ENCODE measurements at places on chromosomes 2 and 18.

GRCh38 chr2:15691586-15692310, 100.1 kb downstream of the DDX1 start:
- DNase-seq: no peak

GRCh38 chr2:233654501-233654900, 17.2 kb upstream of the UGT1A9 start:
- no peak for DNase-seq

DNA sequence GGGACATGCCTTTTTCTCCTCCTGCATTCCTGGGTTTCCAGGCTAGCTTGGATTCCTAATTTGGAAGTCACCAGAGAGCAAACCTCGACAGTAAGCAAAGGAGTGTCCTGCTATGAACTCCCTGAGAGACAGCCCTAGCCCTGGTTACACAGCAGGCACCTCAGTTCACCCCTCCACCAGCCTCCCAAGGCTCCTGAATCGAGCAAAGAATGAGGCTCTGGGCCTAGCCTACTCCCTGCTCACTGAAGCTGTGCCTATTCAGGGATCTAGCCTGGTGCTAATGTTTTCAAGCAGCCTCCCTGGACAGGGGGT, 66.7 kb upstream of the RMDN2 start:
- DNase-seq: peak; percentile 10

GRCh38 chr18:31371989-31372388, 4.6 kb upstream of the DSG4 start:
- DNase-seq: no peak

DNA sequence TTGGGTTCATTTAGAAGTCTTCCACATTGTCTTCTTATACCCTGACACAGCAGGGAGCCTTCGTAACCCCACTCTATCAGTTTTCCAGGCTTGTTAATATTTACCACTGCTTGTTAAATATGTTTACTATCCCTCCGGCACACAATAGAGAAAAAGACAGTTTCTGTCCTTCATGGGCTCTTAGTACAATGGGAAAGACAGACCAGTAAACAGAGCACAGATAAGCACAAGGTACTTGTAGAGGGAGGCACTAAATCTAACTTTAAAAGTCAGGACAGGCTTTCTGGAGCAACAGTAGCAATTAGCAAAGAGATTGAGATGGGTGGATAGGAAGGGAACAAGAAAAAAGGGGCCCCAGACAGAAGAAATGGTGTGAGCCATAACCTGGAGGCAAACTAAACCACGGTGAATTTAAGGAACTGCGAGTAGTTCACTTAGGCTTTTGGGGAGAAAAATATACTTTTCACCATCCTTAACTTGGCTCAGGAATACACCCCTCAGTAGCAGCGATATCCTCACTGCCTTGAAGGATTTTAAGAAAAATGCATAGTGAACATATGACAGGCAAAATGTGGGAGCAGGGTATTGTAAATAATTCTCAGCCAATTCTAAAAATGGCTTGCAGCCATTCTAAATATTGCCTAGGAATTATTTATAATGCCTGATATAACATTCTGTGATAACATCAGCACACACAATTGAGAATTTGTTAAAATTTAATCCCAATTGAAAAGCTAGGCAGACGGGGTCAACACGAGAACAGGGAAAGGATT, 383.7 kb downstream of the CDH2 start:
- DNase-seq: no peak

DNA sequence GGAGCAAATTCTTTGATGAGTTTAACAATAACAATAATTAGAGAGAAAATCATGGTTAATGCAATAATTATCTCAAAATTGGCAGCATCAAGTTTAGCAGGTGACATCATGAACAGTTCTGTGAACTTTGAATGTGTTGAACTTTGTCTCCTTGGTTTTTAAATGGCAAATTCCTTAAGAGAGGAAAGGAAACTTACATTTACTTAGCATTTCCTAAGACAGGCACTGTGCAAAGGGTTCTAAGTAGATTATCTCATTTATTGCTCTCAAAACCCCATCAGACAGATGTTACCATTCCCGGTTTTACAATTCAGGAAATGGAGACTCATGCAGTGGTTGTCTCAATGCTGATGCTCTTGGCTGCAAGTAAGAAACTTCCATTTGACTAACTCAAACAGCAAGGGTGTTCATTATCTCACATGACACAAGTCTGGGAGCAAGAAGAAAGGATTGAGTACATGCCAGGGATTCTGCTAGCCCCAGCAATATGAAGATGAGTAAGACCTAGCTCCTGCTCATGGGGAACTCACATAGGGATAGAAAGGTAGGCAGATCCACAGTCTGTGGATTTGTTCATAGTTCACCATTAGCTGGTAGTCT, 81.3 kb upstream of the ITGA6 start:
- DNase-seq: no peak

DNA sequence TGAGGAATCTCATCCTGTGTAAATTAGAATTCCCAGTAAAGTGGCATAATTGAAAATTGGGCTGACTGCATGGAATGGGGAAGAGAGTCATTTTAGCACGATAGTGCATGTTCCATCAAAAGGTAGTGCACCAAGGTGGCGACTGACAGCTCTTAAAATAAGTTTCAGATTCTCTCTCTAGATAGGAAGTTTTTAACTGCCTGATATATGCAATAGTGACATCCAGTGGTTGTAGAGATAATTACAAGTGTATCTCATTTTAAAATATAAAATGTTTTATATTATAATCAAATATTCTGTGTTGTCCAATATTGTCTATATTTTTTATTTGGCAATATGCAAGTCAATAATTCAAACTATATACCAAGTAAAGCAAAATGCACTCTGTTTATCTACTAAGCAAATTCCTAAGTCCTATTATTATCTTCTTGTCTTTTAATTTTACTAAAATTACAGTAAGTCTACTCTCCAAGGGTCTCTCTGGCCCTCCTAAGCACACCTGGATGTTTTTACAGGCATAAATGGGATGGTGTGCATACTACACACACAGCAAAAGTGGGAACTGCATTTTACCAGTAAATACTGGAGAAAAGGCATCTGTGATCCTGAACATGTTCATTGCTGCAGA, 397.7 kb upstream of the HNRNPA3 start:
- DNase-seq: no peak

DNA sequence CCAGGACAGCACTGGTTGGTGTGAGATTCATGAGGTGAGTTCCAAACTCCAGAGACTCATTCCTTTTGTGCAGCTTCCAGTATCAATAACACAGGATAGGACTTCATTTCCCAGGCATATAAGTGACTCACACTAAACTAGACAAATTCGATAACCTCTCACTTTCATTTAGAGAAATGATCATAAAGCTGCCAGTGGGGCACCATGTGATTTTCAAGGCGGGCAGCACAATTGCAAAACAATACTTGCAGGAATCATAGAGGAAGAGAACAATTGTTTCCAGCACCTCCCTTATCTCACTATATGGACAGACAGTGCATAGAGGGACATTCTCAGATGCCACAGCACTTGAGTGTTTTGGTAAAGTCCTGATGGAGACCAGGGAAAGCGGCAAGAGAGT, 31.3 kb upstream of the DNAH7 start:
- no peak for DNase-seq

DNA sequence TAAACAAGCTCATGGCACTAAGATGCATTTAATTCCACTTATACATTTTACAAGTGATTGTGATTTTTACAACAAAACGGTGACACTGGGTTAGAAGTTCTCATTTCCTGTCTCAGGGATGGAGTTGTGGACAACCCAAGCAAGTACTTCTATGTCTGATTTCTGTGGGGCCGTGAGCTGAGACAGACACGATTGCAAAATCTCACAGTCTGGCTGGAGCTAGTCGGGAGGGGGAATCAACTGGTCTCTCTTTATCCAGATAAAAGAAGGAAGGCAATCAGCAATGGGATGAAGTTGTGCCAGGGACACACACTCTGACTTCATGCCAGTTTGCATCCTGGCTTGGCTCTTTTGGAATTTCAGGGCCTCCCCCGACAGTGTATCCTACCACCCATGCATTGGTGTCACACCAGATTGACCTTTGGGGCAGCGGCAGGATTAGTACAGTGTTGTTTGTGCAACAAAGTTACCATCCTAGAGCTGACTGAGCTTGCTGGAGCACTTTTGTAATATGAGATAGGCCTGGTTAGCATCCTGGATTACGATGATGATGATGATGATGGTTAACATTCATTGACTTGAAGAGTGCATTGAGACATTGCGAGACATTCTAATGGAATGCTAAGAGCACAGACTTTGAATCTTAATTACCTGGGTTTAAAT, 98.8 kb downstream of the CTAGE1 start:
- no peak for DNase-seq

GRCh38 chr2:33765122-33765521, 166.0 kb upstream of the FAM98A start:
- DNase-seq: no peak

DNA sequence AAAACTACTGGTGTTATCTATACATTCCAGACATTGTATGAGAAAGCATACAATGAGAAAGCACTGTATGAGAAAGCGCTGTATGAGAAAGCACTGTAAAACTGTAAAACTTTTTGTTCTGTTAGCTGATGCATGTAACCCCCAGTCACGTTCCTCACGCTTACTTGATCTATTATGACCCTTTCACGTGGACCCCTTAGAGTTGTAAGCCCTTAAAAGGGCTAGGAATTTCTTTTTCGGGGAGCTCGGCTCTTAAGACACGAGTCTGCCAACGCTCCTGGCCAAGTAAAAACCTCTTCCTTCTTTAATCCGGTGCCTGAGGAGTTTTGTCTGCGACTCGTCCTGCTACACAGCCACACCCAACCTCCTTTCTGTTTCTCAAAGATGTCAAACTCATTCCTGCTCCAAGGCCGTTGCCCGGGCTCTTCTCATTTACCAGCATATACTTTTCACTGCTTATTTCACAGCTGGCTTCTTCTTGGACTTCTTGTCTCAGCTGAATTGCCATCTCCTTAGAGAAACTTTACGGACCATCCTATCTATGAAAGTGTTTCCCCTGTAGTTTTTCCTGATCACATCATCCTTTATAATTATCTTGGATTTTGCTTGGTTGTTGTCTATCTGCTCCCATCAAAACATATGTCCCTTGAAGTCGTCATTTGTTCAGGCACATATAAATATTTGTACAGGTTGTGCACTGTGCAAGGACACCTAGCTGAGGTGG, 29.8 kb upstream of the YES1 start:
- DNase-seq: no peak

GRCh38 chr2:100257939-100258338, 64.4 kb downstream of the LONRF2 start:
- no peak for DNase-seq

- no peak for DNase-seq
These were observed 983.2 kb upstream of the CDH2 start for GRCh38 chr18:29160170-29160569.

GRCh38 chr2:49251766-49252165, 97.5 kb upstream of the FSHR start:
- DNase-seq: no peak

DNA sequence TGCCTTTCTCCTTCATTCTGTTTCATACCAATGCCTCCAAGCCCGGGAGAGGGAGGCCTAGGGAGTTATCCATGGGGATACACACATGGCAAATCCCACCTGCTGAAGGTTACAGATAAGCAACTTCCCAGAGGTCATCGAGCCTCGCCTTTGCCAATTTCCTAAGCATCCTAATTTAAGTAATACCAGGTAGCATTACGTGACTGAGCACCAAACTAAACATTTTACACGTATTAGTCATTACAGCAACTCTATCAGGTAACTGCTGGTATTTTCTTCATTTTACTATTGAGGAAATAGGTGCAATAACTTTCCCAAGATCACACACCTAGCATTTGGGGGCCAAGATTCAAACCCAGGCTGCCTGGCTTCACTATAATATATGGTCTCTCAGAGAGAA, 30.1 kb upstream of the BZW1 start:
- DNase-seq: no peak

GRCh38 chr2:197184959-197185586, 125.5 kb downstream of the ANKRD44 start:
- DNase-seq: no peak

DNA sequence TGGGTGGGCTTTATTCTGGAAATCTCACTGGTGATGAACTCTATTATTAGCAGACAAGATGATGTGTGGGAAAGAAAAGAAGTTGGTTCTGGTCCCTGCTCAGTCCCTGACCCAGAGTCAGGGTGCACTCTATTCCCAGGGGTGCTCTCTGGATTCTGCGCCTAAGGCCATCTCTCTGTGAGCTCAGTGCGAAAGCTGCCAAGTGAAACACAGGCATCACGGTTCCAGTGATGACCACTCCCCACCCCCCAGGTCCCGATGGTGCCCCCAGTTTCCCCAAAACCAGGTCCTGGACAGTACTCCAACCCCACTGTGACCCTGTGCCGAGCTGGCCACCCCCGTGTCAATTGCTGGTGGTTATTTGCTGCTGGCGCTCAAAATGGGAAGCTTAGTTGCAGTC, 30.1 kb downstream of the RHOB start:
- DNase-seq: no peak

GRCh38 chr2:95344656-95345055, 47.5 kb downstream of the KCNIP3 start:
- no peak for DNase-seq

- no peak for DNase-seq
These were observed 167.8 kb upstream of the HAAO start for GRCh38 chr2:42960002-42960841.

- DNase-seq: no peak
These were observed 1.7 kb upstream of the FN1 start for GRCh38 chr2:215437614-215438013.

DNA sequence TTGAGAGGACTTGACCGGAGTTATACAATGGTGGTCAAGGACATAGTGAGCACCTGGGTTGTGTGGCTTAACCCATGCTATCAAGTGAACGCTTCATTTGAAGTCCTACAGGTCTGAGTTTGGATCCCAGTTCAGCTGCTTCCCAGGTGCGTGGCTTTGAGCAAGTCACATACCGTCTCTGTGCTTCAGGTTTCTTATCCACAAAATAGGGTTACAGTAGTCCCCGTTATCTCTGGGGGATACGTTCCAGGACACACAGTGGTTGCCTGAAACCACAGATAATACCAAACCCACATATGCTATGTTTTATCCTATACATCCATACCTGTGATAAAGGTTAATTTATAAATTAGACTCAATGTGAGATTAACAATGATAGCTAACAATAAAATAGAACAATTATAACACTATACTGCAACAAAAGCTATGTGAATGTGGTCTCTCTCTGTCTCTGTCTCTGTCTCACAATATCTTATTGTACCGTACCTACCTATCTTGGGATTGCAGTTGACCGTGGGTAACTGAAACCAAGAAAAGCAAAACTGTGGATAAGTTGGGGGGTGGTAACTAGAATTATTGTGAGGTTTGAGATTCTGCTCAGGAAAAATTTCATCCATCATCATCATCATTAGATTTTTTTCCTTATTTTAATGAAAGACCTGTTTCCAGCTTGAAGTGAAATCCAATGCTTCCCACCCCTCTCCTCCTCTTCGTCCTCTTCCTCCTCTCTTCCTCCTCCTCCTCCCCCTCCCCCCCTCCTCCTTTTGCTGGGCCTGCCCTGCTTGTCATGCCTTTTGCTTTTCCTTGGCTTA, 22.7 kb downstream of the LBH start:
- DNase-seq: no peak

DNA sequence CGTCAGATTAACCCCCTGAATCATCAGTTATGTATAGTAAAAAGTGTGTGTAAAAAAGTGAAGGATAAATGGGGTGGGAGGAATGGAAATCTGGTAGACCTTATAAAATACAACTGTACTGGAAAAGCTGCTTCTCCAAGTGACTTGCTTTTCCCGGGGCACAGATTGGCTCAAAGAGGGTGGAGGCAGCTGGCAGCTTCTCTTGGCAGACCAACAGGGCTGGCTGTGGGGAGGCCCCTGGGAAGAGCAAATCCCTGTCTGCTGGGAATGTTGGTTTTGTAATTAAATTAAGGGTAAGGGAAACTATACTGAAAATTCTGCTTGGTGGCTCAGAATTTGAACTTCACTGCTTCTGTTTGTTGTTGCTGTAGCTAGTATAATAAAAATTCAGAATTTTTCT, 154.2 kb upstream of the DLX2 start:
- DNase-seq: no peak

Data from smooth muscle cell of the brain vasculature (primary cell).